ENCODE measurements at places on chromosomes 12 and 14.

- DNase-seq: no peak
These were observed 22.7 kb upstream of the ZFP36L1 start for GRCh38 chr14:68815298-68816182.

DNA sequence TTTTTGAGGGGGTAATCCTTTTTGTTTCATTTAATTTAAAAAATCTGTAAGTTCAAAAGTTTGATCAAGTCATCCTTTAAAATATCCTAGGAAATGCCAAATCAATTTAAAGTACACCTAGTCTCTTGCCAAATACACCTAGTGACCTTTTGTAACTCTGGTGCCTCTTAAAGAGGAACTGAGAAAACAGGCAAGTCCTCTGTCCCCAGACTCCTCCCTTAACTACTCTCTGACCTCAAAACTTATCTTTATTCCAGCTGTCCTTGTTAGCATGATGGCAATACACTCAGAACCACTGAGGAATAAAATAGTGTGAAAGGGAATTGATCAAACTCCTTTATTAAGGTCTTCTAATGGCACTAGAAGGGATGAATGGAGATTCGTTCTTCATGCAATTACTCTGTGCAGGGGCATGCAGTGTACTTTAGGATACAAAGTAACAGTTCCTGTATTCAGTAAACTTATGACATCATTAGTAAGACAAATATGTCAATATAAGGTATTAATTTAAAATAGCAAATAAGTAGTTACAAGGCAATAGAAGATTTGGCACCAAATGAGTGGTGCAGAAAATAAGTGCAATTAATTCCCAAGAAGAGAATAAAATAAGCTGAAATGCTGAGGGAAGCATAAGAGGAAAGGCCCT, 3.3 kb downstream of the FAR2 start:
- DNase-seq: no peak

DNA sequence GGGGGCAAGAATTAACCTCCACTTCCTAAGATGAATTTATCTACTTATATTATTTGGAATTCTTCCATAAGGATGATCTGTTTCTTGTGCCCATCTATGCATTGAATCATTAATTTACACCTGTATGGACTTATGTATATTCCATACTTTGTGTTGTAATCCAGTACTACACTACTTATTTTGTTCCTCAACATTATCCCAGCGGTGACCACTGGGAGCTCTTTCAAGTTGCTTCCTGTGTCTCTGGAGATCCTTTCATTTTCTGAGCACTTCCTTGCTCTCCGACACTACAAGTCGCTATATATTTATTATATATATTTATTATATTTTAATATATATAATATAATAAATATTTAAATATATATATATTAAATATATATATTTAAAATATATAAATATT, 54.9 kb upstream of the SCN8A start:
- DNase-seq: no peak

DNA sequence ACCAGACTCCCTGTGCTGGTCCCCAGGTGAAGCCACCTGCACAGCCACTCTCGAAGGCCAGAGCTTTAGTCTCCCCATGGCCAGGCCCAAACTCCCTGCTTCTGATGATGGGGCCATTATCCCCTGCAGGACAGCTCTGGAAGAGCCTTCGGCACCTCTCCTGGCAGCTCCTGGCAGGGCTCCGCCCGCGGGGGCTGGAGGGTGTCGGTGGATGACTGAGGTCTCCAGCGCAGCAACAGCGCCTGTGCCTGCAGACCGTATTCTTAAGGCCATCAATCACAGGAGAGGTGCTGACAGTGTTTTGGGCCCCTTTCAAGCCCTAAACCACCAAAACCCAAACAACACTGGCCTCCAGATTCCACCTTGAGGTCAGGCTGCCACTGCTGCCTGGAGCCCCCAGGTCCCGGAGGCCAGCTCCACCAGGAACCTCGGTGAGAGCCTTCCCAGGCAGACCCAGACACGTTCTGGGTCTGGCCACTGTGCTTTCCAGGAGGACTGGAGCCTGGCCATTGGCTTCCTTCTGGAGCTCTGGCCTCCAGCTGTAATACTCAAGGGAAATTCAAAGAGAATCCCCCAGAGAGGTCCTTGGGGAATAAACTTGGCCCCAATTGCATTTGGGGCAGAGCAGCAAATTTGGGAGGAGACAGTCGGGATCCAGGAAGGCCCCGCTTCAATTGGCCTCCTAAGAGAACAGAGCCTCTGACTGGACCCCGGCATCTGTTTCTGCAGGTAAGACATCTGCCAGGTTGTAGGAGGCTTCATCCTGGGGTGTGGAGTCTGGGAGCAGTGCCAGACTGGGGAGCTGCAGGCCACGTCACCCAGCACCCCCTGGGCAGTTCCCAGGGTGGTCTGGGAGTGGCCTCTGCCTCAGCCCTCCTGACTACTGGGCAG, 210.6 kb upstream of the RTL1 start:
- no peak for DNase-seq

GRCh38 chr14:96214793-96215192, 10.2 kb downstream of the BDKRB2 start:
- no peak for DNase-seq

DNA sequence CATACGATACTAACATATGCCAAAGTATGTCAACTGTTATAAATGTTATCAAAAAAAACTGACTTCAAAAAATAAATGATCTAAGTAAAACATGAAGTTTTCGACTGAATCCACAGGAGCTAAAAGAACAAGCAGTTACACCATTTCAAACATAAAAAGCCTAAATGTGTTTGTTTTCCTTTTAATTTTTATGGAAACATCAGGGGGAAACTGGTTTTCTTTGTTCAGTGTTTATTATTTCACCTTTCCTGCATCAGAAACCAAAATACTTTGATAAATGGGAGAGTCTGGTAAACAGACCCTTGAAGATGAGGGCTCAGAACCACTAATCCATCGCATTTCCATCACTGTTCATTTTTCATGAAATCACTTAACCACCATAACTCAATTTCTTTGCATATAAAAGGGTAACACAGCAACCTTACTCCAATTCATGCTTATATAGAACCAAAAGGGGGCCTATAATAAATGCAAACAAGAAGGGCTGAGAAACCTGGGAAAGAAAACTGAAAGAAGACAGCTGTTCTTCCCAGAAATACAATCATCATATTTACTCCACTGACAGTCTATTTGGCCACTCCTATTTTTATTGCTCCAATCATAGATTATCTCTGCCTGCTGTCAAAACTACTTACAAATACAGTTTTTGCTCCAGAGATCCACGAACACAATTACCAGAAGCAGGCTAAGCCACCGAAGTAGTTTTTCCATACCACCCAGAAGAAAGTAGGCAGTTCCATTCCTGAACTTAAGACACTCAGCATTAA, 17.0 kb downstream of the FGD6 start:
- DNase-seq: no peak

DNA sequence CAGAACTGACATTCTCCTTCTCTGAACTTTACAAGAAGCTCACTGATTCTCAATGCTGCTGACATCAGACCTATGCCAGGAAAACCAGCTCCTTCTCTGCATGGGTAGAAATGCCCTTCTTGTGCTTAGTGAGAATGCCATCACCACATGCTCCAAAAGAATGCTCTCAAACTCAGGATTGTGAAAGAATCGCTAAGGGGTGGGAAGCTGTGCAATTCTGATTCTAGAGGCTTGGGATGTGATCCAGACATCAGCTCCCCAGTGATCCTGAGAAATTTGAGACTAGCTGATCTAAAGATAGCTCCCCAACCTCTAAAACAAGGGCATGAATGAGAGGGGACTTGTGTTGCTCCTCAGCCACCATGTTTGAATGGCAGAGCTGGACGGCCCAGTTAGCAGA, 113.2 kb downstream of the DPF3 start:
- no peak for DNase-seq

DNA sequence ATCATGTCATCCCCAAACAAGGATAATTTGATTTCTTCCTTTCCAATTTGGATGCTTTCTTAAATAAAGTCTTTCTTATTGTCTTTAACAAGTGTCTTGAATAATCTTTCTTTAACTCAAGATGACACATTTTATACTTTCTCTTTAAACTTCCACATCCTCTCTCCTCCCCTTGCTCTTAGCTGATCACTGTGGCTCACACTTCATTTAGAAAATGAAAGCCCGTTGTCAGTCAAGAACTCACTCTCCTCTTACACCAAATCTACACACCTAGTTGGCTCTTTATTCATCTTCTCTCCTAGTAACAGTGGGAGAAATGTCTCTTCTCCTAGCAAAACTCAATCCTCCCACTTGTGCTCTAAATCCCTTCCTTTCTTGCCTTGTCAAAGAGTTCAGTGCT, 10.4 kb upstream of the RMST start:
- DNase-seq: no peak

GRCh38 chr12:57845478-57846284, 848 bp downstream of the CTDSP2 start:
- peak; percentile 74 for DNase-seq

DNA sequence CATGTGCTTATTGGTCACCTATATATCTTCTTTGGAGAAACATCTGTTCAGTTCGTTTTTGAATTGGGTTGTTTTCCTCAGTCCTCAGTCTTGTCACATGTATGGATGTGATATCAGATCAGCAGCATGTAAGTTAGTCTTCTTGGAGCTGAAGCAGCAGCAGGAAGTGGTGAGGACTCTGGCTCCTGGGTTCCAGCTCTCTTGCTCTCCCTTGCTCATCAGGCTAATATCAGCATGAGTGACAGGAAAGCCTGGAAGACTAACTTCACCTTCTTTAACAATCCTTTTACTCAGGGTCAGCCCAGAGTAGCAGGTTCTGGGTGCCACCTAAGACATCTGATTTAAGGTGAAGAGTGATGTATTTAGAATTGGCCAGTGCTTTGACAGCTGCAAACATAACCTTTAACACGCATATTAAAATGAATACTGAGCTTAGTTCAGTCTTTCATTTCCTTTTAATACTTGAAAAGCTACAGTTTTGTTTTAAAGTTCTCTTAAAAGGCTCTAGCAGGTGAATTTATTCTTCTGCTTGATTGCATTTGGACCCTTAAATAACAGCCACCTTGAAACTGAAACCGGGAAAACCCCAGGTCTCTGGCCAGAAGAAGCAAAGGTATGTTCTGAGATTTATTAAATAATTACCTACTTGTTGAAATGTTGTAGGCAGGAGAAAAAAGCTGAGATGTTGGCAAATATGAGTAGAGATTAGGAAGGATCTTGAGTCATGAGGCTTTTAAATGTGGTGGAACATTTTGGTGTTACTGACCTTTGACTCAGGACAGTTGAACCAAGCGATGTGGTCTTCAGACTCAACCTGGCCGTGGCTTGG, 54.3 kb downstream of the DRAM1 start:
- DNase-seq: no peak

GRCh38 chr12:117968151-117968789, 520 bp downstream of the KSR2 start:
- no peak for DNase-seq

DNA sequence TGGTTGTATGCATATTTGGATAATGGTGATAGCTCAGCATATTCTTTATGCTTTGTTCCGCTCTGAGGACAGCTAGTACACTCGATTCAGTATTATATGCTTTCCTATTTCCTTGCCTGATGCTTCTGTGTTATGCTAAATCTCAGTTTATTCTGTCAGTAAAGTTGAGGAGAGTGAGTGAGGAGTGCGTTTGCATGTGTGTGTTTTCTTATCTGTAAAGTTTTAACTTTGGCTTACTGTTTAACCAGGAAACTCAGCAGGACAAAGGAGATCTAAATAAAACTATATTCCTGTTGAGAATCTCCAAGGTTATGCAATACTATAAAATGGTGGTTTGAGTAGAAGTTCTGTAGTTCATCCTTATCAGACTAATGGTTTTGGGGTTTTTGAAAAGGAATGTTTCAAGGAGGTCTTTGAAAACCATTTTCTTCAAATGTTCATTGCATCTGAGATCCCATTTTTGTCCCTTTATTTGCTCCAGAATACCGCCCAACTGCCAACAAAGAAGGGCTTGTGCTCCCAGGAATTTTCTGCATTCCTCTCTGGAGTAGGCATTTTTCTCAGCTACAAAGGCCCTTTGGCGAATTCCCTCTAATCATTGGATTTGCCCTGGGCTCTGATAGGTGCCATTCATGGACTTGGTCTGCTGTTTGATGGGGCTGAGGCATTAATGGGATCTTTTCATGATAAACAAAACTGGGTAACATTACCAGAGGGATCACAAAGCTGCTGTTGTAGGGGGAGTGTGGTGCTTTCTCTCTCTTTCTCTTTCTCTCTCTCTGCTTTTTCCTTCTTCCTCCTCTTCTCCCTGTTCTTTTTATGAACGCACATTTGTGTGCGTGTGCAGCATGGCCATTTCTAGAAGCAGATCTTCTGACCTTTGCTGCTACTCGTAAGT, 71.7 kb downstream of the HMGA2 start:
- no peak for DNase-seq

- no peak for DNase-seq
These were observed 334.7 kb downstream of the DPF3 start for GRCh38 chr14:72559202-72559601.

- no peak for DNase-seq
These were observed 381.7 kb upstream of the DDHD1 start for GRCh38 chr14:53534841-53535240.

- DNase-seq: no peak
These were observed 6.0 kb downstream of the TXNDC16 start for GRCh38 chr14:52546318-52546670.

- no peak for DNase-seq
These were observed 257.2 kb downstream of the NELL2 start for GRCh38 chr12:44618946-44619345.

- no peak for DNase-seq
These were observed 335.5 kb downstream of the ADAMTS20 start for GRCh38 chr12:43216490-43216889.

GRCh38 chr14:20971705-20972021, 16.4 kb downstream of the RNASE2 start:
- DNase-seq: no peak

GRCh38 chr12:45852508-45852907, 123.0 kb downstream of the ARID2 start:
- no peak for DNase-seq

DNA sequence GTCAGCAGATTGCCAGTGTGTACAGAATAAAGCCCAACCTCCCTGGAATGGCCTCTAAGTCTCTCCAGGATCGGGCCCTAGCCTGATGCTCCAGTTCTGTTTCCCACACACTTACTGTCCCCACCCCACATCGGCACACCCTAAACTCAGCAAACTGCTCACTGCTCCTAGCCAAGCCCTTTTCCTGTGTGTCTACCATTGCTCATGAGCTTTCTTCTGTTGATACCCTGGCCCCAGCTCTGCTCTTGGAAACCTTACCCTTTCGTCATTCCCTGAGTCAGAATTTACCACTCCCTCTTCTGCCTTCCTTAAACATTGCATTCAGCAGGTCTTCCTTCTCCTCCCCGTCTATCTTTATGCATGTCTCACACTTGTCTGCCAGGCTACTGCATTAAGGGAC, 158.9 kb downstream of the TMX1 start:
- DNase-seq: no peak
